Activated CD8-positive, alpha-beta memory T cell treated with anti-CD3 and anti-CD28 coated beads for 1 hour (primary cell): ENCODE measurements at places on chromosomes 5 and 9.

- DNase-seq = no peak
Observed at GRCh38 chr9:96484521-96484931, 34.6 kb downstream of the HABP4 start.

DNA sequence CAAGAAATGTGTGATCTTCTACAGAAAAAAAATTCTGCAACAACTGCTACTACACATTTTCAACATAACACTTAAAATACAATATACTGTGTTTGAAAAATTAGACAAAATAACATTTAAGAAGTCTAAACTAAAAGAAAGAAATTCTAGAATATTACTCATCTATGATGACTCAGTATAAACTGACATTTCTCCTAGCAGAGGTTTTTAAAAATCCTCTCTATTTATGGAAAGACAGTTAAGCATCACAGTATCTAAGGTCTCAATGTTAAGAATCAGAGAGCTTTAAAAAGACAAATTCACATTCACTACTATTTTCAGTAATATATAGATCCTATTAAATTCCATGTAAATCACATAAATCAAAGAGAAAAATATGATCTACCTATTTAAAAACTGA is 61.3 kb downstream of the NR2F1-AS1 start:
- DNase-seq = no peak

DNA sequence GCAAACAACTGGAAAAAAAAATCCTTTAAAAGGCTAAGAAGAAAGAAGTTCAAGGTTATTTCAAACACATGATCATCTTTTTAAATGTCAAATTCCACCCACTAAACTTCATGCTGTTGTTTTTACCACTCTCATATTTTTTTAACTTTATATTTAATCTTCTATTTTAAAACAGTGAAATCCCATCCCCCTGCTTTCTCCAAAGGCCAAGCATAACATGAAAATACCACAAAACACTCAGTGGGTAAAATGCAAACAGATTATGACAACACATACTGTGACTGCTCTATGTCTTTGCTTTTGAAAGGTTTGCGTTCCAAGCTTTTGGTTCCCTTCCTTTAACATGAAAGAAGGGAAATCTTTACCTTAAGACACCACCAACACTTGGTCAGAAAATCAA is 127.6 kb downstream of the SNCAIP start:
- no peak for DNase-seq

DNA sequence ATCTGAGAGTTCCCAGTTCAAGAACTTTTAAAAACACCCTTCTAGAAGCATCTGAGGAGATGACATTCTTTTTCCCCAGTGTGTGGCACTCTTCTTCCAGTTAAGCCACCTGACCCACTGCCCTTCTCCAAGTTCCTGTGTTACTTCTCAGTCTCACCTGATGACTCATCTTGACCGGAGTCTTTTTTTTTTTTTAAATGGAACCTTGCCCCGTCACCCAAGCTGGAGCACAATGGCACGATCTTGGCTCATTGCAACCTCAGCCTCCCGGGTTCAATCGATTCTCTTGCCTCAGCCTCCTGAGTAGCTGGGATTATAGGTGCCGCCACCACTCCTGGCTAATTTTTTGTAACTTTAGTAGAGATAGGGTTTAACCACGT is 224.1 kb upstream of the DAB2 start:
- no peak for DNase-seq

- DNase-seq = no peak
Observed at GRCh38 chr5:170316937-170317336, 19.4 kb upstream of the LCP2 start.

DNA sequence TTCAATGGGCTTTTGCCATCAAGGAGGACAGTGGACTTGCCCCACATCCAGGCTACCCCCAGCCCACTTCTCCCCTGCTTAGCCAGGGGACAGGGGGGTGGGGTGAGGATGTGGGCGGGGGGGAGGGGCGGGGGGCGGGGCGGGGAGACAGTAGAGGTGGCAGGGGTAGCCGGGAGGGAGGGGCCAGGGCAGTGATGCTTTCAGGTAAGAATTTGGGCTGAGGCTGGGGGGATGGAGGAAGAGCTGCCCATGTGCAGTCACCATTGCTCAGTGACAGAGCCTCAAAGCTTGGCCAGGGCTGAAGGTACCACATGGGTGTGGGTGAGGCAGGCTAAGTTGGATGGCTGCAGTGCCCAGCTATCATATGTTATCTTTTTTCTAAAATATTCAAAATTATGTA is 40.7 kb upstream of the HNRNPA0 start:
- DNase-seq = no peak

- no peak for DNase-seq
Observed at GRCh38 chr5:67299231-67299735, 102.7 kb upstream of the CD180 start.

DNA sequence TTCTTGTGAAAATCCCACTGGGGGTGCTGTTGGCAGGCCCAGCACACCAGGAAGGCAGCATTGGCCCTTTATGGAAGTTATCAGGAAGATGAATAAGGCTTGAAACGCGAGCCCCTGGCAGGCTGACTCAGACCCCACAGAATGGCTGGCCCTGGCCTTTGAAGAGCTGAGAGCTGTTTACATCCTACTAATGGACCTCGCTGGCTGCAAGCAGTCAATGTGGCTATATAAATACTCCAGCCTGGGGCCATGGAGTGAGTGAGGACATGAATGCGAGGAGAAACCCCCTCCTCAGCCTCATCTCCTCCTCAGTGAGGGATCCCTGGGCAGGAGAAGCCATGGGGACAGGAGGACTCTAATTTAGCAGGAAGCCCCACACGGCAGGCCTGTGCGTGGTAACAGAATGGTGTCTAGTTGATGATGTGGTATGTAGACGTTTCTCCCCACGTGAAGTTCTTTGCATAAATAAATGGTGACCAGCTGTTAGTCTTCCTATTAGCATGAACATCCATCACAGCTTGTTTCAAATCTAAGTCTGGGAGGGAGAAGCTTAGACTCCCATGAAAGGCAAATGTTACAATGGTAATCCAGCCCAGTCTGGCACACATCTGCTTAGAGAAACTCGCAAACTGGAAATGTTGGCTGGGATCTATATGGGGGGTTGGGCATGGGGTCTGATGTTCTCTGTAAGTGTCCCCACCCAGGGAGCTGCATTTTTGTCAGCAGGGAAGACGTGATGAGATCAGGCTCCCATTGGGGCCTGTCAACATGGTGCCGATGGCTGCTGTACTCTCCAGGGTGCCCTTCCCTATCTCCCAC is 175.1 kb upstream of the PITX1 start:
- no peak for DNase-seq

DNA sequence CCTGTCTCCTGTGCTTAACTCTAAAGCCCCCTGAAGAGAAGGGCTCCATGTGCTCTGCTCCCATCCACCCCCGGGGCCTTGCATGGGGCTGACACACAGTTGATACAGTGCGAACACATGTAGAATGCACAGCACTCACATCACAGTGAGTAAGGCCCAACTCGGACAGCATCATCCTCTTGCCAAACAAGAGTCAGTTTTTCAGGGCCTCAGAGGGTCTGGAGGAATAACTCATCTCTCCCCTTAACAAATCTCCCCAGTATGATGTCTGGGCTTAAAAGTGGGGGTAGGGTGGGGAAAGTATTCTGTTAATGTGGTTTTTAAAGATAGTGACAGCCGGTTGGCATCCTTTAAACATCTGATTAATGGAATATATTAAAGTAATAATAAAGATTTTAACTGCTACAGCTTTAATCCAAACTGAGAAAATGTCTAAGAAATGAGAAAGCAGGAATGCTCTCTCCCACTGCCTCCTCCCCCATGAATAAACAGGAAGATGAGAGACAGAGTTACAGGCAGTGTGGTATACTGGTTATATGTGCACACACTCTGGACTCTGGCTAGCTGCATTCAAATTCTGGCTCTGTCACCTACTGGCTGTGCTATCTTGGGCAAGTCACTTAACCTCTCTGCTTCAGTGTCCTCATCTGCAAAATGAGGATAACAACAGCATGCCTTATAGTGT is 22.5 kb downstream of the APBA1 start:
- no peak for DNase-seq

GRCh38 chr9:121053544-121053943 is 3.5 kb upstream of the C5 start:
- no peak for DNase-seq

DNA sequence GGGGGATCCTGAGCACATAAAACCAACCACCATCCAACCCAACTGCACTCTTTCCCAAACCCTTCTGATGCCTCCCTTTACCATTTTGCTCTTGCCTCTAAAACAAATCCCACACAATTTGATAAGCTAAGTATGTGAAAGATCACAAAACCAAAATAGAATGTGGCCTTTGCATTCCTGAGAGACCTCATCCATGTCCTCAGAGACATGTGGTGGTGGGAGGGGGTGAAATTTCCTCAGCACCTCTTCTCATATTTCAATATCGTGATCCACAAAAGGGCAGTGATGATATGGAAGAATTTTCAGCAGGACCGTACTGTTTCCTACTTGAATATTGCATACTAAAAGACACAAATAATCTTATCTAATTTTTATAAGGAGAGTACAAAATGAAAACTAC is 423.3 kb downstream of the TLE1 start:
- DNase-seq = no peak

GRCh38 chr5:153793699-153794098 is 245.0 kb downstream of the FAM114A2 start:
- DNase-seq = no peak

DNA sequence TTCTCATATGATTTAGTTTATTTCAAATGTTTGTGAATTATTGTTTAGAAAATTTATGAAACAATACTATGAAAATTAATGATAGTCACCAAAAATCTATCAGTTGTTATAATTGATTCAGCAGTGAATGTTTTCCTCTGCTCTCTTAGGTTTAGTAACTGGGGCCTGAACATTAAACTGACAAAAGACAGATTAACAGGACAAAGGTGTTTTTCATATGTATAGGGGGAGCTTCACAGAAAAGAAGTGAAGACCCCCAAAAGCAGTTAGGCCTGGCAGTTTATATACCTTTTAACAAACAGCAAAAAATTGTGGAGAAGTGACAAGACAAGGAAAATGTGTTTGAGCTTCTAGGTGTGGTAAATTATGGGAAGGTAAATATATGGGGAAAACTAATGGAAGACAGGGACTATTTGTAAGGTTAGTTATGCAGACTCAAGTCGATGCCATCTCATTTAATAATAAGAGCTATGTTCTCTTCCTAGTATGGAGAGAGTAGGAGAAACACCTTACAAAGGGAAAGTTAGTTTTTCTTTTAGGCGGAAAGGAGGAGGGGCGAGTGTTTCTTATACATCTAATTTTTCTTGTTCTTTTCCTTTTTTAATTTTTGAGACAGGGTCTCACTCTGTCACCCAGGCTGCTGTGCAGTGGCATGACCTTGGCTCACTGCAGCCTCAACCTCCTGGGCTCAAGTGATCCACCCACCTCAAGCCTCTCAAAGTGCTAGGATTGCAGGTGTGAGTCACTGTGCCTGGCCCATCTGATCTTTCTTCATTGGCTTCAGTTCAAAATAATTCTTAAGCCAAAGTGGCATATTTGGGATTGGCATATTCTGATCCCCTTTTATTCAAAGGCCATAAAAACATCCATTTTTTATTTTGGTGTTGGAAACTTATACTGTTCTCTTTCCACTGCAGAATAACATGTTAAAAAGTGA is 77.8 kb downstream of the C9orf153 start:
- no peak for DNase-seq

DNA sequence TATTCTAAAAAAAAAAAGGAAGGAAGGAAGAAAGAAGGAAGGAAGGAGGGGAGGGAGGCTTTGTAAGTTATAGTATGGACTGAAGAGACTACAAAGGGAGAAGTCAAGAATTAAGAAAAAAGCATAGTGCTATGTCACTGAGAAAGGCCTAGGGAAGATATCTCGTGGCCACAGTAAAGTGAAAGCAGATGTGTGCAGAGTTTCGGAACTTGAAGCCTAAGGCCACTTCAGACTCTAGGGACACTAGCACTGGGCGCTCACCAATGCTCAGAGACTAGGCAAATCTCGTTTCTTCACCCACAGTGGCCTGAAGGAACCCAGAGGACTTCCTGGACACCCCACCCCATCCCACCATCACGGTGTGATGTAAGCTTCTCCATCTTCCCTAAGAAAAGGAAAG is 181.4 kb upstream of the TRPM3 start:
- no peak for DNase-seq

DNA sequence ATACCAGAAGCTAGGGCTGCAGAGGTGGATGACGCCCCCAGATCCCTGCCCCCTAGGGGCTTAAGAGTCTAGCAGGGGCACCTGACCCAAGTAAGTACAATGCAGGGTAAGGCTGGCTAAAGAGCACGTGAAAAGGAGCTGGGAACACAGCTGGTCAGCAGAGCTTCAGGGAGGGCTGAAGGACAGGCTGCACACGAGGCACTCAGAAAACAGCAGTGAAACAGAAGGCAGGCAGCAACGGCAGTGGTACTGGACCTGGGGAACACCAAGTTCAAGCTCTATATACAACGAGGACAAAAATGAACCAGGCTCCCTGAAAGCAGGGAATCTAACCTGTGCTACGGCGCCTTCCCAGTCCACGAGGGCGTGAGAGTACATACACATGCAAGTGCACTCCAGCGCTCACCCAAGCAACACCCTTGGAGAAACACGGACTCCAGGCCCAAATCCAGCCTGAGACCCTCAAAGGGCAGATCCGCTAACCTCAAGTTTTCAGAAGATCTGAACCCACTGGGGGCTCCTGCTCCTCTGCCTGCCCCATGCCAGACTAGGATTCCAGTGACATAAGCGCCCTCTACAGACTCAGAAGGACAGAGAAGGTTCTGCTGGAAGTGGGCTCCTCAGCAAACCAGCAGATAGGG is 57.4 kb downstream of the PSMB7 start:
- no peak for DNase-seq

DNA sequence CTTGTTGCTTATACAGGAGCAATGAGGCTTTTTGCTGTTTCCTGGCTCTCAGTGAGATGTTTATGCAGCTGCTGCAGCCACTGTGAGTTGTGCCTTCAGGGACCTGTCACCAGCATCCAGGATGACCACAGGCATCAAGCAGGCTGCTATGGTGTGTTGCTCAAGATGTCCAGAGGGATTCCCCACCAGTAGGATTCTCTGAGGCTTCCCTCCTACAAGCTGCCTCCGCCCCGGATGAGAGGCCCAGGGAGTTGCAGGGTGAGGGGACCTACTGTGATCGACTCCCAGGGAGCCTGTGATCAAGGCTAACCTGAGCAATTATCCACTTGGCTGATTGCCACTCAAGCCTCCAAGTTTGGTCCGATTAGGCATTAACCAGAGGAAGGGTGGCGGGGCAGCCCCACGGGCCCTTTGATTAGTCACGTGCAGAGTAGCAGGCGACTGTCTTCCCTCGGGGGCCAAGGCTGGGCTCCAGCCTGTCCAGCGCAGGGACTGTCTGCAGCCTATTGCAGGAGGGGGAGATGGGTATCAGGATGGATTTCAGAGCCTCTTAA is 1.8 kb upstream of the FAT2 start:
- DNase-seq = no peak

GRCh38 chr9:91008568-91008967 is 206.9 kb downstream of the SYK start:
- DNase-seq = no peak

DNA sequence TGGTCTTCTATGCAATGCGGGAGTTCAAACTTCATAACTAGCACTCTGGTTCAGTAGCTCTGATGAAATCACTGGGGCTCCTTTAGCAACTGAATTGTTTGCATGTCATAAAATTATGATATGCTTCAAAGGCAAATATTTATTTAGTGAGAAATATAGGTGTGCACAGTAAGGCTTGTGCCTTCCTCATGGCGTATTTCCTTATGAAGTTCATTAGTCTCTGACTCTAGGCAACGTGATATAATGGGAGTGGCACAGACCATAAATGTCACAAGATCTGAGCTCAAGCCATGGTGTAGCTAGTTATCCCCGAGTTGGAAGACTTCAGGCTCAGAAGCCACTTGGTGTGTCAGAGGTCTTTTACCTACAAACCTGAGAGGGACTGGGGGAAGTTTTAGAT is 35.5 kb downstream of the PIP5K1B start:
- no peak for DNase-seq
